Stimulated activated CD4-positive, alpha-beta T cell treated with anti-CD3 and anti-CD28 coated beads, Interleukin-12 subunit alpha, Interleukin-12 subunit beta, amount 100 ng/mL, for 48 hours (primary cell): ENCODE measurements at places on chromosomes 7 and 10.

DNA sequence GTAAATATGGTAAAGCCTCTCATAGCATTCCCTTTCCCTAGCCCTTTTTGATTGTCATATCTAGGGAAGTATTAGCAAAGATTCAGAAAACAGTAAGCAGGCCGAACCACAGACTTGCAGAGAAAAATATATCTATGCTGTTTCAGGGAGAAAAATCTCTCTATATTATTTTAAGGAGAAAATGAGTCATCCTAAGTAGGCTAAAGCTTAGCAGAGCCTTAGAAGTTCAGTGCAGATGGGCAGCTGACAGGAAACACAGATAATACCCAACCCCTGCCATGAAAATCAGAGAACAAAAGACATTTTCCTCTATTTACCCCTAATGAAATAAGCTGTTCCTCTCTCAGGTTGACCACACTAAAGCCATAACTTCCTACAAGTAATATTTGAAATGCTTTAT, 16.5 kb downstream of the C1QL3 start:
- no peak for DNase-seq

DNA sequence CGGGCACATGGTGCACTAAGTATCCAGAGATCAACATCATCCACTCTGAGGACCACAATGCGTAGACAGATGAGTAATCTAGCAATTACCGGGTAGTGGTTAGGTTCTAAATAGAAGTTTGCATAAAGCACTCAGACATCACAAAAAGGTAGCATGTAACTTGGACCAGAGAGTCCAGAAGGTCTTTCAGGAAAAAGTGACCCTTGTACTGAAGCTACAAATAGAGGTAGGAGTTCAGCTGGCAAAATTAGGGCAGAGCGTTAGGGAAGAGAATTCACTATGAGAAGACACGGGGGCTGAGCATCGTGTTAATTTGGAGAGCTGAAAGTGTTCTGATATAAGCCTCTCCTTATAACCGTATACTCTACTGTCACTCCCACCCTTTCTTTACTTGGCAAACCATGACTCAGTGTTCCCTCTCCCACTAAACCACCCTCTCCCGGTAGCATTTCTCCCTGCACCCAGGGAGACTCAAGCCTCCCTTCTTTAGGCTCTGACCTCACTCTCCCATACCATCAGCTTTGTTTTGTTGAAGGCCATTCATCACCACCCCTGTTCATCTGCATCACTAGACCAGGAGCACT, 222.2 kb upstream of the FZD1 start:
- no peak for DNase-seq

DNA sequence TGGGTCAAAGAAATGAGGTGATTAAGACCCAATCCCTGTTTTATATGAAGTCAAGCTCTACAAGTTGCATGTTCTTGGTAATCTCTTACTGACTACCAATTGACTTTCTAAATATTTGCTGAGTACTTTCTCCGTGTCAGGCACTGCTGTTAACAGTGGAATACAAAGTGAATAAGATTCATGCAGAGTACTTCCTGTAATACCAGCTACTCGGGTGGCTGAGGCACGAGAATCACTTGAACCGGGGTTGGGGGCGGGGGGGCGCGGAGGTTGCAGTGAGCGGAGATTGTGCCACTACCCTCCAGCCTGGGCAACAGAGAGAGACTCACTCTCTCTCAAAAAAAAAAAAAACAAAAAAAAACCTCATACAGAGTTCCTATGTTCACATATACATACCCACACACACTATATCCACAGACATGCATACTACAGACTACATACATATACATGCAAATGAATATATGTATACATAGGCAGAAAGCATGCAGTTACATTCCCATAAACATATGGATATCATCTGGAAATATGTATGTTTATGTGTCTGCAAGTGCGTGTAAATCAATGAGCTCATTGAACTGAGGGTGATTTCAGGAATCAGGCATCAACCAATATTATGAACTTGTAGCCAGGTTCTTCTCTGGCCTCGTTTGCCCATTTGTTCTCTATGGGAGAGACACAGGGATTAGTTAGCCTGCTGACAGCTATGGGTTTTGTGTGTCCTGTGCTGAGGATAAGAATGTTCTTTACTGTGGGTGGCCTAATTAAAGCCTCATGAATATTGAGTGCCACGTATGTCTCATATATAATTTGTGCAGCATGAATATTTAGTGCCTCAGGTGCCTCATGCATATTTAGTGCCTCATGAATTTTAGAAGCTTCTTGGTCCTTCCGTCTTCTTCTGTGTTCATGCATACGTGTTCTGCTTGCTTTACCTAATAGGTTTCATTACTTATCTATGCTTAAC, 73.9 kb downstream of the BICC1 start:
- DNase-seq = no peak

DNA sequence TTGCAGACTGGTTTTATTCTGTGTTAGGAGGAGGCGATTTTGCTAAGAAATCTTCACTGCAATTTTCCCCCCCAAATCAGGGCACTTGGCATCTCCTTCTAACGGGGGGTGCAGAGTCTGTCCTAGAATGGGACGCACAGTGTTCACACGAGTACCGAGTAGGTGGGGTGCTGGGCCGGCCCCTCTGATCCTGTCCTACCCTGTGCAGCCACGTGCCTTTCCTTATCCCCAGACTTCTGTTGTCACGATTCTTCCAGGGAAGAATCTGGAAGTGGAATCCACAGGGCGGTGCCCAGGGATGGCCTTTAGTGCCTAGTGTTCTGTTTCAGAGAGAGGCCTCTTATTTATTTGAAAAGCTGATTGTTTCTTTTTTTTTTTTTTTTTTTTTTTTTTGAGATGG, 16.4 kb downstream of the CUX1 start:
- DNase-seq = no peak

GRCh38 chr10:73366381-73367298, 8.0 kb upstream of the CFAP70 start:
- DNase-seq = no peak

DNA sequence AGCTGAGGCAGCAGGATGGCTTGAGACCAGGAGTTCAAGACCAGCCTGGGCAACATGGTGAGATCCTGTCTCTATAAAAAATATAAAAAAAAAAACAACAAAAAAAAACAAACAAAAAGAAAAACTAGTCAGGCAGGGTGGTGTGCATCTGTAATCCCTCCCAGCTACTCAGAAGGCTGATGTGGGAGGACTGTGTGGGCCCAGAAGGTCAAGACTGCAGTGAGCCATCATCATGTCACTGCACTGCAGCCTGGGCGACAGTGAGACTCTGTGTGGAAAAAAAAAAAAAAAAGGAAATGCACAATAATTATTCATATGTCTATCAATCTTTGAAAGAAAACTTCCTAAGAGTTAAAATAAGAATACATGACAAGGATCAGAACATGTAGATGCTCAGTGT, 178.3 kb downstream of the SEM1 start:
- DNase-seq = no peak

GRCh38 chr10:86400705-86401587, 34.4 kb upstream of the GRID1 start:
- peak; percentile 57 for DNase-seq

GRCh38 chr10:89382757-89383156, 4.9 kb downstream of the IFIT1B start:
- no peak for DNase-seq

GRCh38 chr10:126017961-126018560, 121.7 kb downstream of the FANK1 start:
- DNase-seq = no peak

GRCh38 chr10:69636626-69637605, 6.9 kb downstream of the FAM241B start:
- no peak for DNase-seq

DNA sequence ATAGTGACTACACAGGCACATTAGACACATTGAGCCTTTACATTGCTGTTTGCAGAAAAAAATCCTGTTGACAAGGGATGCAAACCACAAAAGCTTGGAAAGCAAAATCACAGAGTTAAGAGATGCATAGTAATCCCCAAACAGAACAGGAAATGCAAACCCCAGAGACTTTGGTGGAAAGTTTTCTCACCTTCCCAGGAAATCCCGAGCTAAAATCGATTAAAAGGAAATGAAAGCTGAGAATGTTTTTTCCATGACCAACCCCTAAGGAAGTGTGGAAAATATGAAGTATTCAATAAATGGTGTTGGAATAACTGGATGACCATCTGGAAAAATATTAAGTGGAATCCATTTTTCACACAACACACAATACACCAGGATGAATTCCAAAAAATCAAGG, 598.7 kb downstream of the GRID1 start:
- DNase-seq = no peak

DNA sequence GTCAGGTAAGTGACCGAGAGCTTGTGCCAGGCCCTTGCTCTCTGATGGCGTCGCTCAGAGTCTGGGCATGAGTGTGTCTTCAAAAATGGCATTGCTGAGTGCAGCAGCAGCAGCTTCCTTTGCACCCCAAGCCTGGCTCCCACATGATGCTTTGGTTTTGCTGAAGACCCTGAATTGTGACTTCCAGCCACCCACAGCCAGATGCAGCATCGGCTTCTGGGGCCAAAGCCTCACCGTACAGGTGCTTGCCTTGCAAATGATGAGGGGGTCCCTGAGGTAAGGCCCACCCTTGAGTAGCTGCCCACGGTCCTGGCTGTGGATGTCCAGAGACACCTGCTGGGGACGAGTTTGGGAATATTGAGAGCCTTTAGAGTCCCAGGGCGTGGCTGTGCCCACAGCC, 57.9 kb downstream of the JAKMIP3 start:
- no peak for DNase-seq

GRCh38 chr10:49010295-49010694, 70.7 kb upstream of the LRRC18 start:
- DNase-seq = no peak

DNA sequence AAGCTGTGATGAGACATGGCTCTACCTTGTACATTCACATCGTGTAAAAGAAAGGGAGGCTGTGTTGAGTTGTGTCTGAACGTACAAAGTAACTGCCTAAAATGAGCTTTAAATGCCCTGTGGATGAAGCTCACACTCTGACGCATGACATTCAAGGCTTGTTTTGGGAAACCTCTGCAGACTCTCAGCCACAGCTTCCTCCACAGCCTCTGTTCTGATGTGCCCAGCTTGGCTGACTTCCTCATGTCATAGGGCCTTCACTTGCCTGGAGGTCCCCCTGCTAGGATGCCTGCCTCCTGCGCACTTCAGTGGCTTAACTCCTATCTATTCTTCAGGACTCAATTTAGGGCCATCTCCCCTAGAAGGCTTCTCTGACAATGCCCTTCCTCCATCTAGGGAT, 230.0 kb upstream of the HABP2 start:
- DNase-seq = no peak

- no peak for DNase-seq
Measured at GRCh38 chr7:111987115-111987826, 218.9 kb downstream of the DOCK4 start.

DNA sequence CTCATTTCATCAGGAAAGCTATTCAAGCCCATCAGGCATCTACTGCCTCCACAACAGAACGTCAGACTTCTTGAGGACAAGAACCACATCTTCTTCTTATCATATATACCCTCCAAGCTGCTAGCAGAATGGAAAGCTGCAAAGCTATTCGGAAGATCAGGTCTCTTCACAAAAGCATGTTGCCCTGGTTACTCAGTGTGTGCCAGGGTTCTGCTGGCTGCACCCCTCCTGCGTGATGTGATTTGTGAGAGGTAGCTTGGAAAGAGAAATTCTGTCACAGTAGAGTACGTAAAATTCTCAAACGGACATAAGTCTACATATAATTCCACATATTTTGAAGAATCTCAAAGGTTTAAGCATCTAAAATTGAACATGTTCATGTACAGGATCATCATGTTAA, 681.7 kb downstream of the PARD3 start:
- DNase-seq = no peak

- no peak for DNase-seq
Measured at GRCh38 chr10:3201796-3202195, 29.2 kb upstream of the PITRM1 start.

GRCh38 chr10:117174439-117175214, 22.7 kb upstream of the KCNK18 start:
- DNase-seq = peak; percentile 80

GRCh38 chr10:98924526-98924925, 311.1 kb downstream of the HPSE2 start:
- no peak for DNase-seq

DNA sequence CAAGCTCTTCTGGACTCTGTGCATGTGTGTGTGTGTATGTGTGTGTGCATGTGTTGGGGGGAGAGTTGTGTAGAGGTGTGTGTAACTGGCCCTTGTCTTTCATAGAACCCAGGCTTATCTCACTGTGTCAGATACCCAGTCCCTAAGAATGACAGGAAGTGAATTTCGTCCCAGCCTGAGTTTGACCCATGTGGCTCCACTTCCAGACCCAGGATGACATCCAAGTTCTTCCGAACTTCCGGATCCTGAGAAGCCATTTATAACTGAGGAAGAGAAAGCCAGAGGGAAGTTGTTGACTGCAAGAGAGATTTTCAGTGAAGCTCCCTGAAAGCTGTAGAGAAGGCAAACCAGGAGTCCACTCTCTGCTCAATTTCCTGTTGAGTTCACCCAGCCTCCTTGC, 53.2 kb downstream of the ADRB1 start:
- no peak for DNase-seq

- DNase-seq = no peak
Measured at GRCh38 chr10:44195112-44196007, 189.5 kb downstream of the CXCL12 start.

DNA sequence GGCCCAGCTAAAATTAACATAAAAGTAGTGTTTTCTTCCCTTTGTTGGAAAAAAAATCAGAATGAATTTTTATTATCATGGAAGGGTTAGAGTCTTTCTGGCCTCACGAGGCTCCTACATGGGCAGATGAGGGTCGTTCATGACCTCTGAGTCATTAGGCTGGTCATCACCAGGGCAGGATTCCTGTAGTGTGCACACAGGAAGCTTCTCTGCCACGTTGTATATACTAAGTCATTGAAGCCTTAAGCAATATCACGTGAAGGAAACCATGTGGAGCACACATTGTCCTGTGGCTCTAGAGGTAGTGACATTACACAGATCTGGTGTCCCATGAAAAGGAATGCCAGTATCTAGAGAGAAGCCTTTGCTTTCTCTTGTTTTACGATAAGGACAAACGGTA, 84.7 kb upstream of the C1QL3 start:
- no peak for DNase-seq

DNA sequence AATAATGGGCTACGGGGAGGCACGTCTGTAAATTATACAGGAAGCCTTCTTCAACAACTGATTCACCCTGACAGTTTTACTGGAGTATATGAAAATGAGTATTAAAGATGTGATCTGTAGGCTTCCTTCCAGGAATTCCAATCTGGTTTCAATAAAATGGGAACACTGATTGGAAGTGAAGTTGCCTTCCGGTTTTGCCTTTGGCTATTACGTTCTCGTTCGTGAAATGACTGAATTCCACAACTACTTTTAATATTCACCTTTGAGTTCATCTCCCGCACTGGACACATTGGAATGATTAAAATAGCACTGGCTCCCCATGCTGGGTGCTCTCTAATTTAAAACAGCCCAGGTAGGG, 350.1 kb upstream of the MKI67 start:
- DNase-seq = no peak

GRCh38 chr7:45000093-45001032, at the start of gene CCM2:
TSS of gene CCM2 (plus strand) at chr7:45000201. CDS start at chr7:45000334, 133 bp downstream.
- no peak for DNase-seq

GRCh38 chr10:50490241-50490640, 133.5 kb downstream of the SGMS1 start:
- DNase-seq = no peak
